ENCODE measurements at places on chromosomes 2 and 18. TPM values are rescaled to one million over a fixed set of nuclear protein-coding genes. Genes with fewer than 3 reads are reported as not detected.

The GCA gene
- 25.4 TPM for total RNA-seq

The ACKR3 gene
- total RNA-seq = 12.5 TPM

The SLC38A11 gene
- total RNA-seq = 7.8 TPM

The HRH4 gene
- not detected for total RNA-seq

The TUBB8B gene
- total RNA-seq = not detected

The HOXD3 gene
- total RNA-seq = not detected

The PRKAG3 gene
- not detected for total RNA-seq

The CHRNG gene
- total RNA-seq = not detected

The RRM2 gene
- total RNA-seq = 11.3 TPM

The DSC2 gene
- 4.1 TPM for total RNA-seq

The MOCOS gene
- total RNA-seq = 0.31 TPM

The LRRTM1 gene
- total RNA-seq = 13.8 TPM

The PLCL1 gene
- 31.0 TPM for total RNA-seq

The MTIF2 gene
- total RNA-seq = 21.0 TPM

The ALPP gene
- not detected for total RNA-seq

The LHCGR gene
- not detected for total RNA-seq

The REG1B gene
- not detected for total RNA-seq

The KLHL41 gene
- total RNA-seq = 2.8 TPM

The ASB18 gene
- not detected for total RNA-seq

The SATB2 gene
- 826 TPM for total RNA-seq

Measured in parietal lobe (tissue), 2 donors.